OCI-LY7 (cell line): ENCODE measurements at places on chromosomes 2 and 18. TPM values are rescaled to one million over a fixed set of nuclear protein-coding genes. Genes with fewer than 3 reads are reported as not detected.

ALPI gene
- not detected in 2 replicates for total RNA-seq

RNU2-63P gene
- total RNA-seq, result 4.8 and 17.9 TPM in 2 replicates

SLC9A4 gene
- 0.10 and 0.22 TPM in 2 replicates for total RNA-seq

PLA2R1 gene
- total RNA-seq, result not detected in 2 replicates

LRP1B gene
- not detected in 2 replicates for total RNA-seq

XDH gene
- total RNA-seq, result not detected in 2 replicates

CLIP4 gene
- not detected in 2 replicates for total RNA-seq

CABYR gene
- total RNA-seq, result not detected in 2 replicates

DNA sequence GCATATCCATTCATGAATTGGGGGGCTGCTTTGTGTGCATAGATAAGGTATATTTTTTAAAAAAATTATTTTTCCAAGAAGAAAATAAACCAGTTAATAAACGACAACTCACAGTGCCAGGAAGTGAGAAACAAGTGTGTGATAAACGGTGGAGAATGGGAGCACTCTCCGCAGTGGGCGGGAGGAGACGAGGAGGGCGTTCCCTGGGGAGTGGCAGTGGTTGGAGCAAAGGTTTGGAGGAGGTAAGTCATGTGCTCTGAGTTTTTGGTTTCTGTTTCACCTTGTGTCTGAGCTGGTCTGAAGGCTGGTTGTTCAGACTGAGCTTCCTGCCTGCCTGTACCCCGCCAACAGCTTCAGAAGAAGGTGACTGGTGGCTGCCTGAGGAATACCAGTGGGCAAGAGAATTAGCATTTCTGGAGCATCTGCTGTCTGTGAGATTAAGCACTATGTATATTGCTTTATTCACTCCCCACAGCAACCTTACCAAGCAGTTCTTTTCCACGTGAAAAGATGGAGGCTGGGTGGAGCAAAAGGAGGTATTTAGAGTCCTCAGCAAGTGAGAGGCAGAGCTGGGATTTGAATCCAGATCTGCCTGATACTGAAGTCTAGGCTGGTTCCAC lies 27.0 kb upstream of the CASP8 start:
- DNase-seq, result peak; percentile 96

GRCh38 chr2:205193836-205194228 lies 488.5 kb upstream of the NRP2 start:
- DNase-seq, result no peak

DNA sequence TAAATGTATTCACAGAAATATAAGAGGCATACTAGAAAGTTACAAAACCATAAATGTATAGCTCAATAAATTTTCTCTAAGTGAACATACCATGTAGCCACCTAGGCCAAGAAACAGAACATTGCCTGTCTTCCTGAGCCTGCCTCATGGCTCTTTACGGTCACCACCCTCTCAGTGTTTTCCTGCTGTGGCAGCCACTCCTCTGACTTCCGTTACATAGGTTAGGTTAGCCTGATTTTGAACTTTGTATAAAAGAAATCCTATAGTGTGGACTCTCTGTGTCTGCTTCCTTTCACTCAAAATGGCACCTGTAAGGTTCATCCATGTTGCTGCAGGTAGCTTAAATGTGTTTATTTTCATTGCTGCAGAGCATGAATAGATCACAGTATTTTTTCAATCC lies 11.6 kb upstream of the ST3GAL5 start:
- DNase-seq, result no peak

GRCh38 chr2:227214622-227215041 lies 50.2 kb downstream of the COL4A3 start:
- no peak for DNase-seq

- no peak for DNase-seq
These were observed 5.3 kb downstream of the ITM2C start for GRCh38 chr2:230869914-230870543.

DNA sequence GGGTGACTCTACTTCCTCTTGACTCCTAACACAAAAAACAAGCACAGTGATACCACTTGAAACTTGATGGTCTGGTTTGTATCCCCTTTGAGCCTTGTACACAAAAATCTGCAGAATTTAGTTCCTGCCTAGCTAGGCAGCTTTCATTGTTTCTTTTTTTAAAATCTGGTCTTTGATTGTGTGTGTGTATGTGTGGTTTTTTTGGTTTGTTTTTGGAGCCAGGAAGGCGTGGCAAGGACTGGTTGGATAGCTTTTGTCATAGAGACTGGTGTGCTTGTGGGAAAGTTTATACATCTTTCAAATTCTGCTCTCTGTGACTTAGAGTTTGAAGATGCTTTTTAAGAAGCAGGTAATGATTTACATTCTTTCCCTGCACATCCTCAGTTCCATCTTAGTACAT lies 127.4 kb downstream of the TANC1 start:
- no peak for DNase-seq

- DNase-seq, result no peak
These were observed 29.8 kb downstream of the PCBP1 start for GRCh38 chr2:70116936-70117552.

DNA sequence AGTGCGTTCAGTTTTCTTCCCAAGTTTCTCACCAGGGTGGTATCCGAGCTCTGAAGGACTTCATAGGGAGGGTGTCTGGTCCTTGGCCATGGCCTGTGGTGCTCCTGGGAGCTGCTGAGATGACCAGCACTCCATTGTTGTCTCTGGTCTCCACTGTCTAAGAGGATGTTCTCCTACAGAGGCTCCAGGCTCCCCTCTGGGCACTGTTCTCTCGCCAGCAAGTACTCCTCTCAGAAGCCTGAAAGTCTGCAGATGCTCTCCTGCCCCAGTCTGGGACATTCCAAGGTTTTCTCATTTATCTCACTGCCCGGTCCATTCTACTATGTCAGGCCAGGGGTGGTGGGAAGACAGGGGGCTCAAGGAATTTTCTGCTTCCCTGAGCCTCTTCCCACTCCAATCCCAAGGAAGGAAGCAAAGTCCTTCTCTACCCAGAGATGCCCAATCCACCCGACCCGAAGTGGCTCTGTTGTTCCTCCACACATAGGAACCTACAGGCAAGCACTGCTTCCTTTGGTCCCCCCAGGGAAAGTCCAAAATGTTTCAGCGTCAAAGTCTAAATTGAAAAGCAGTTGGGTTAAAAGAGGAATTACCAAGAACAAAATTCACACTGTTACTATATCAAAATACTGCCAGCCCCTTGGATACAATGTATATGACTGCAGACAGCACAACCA lies 110.5 kb downstream of the GYPC start:
- DNase-seq, result no peak

GRCh38 chr2:232781765-232782164 lies 5.4 kb upstream of the KCNJ13 start:
- DNase-seq, result no peak

DNA sequence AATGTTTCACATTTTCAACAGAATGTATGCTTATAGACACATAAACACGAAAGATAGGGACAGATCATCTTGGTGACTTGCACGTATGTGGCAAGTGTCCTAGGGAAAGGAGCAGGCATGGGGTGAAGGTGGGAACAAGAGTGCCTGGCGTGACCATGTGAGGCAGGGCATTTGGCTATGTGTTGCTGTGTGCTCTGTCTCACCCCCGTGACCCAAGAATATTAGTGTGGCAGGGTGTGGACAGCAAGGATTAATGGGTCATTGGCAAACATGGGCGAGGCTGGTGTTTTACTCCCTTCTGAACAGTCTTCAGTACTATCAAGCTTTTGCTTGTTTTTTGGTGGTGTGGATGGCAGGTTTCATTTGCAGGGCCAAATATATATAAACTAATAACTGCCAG lies 1.3 kb upstream of the VWA3B start:
- DNase-seq, result no peak

DNA sequence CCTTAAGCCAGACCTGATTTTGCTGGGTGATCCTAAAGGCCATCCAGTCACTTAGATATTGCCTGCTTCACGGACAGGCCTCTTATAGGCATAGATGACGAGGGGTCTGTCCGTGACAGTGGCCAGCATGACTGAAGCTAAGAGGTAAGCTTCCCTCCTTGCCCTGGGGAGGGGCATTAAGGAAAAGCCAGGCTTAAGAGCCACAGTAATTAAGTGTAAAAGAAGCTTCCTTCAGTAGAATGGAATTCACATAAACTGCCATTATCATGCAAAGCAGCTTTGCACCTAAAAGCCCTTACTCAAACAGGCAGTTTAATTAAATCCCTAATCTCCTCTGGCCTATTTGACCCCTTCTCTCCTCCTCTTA lies 99.4 kb upstream of the PKDCC start:
- DNase-seq, result no peak

- DNase-seq, result no peak
These were observed 16.0 kb upstream of the RGPD4 start for GRCh38 chr2:107810734-107811133.

DNA sequence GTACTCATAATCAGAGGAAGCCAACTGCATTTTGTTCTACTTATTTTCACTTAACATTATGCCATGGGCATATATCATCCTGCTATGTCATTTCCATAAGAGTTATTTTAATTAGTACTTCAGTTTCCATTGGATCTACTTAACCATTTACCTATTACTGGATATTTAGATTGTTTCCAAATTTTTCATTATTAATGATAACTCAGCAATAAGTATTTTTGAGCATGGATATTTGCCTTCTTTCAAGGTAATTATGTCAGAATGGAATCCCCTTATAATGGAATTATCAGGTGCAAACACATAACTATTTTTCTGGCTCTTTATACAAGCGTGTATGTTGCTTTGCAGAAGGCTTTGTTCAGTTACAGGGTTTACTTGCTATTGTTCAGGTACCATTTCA lies 126.6 kb downstream of the RDH14 start:
- DNase-seq, result no peak

DNA sequence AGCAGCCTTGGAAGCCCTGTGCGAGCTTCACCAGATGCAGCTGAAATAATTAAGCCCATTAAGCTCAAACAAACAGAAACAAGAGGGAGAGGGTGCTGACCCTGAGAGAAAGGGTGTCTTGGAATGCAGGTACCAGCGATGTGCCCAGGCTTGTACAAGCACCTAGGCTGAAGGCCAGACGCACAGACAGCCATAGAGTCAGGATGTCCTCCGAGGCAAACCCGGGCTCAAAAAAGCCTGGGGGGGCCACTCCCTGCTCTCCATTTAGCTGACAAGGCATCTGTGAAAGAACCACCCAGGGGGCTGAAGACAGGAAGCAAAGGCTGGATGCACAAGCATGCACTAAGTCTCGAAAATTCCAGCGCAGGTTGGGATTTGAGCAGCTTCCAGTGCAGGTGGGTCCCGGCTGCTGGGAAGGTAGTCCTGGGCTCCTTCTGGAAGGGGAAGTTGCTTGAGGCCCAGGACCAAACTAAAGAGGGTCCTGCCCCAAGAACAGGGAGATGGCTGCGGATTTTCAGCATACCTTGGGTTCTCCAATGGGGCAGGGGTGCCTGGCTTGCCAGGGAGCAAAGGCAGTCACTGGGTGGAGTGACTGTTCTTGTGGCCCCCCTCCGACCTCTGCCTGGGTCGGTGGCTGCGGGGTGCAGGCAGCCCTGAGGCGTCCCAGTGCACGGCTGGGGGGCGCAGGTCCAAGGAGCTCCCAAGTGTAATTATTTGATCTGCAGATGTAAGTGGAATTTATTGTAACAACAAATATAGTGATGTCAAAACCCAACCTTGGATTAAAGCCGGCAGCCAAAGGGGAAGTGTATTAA lies 5.9 kb downstream of the GBX2 start:
- no peak for DNase-seq

DNA sequence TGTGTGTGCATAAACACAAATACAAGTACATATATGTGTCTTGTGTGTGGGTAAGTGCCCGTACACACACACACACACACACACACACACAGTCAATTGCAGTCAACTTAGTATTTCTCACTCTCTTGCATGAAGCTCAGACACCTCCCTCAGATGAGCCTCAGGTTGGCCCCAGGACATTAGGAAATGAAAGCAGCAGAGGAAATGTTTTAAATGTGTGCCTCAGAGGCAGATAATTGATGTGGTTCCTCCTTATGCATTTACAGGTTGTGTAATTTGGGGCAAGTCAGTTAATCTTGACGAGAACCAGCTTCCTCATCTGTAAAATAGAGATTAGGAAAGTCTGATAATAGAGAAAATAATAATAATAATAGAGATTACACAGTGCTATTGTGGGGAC lies 814.0 kb upstream of the ID2 start:
- peak; percentile 64 for DNase-seq

GRCh38 chr18:7577706-7578105 lies 10.6 kb downstream of the PTPRM start:
- DNase-seq, result no peak

GRCh38 chr2:43323857-43324256 lies 97.5 kb upstream of the ZFP36L2 start:
- DNase-seq, result no peak

DNA sequence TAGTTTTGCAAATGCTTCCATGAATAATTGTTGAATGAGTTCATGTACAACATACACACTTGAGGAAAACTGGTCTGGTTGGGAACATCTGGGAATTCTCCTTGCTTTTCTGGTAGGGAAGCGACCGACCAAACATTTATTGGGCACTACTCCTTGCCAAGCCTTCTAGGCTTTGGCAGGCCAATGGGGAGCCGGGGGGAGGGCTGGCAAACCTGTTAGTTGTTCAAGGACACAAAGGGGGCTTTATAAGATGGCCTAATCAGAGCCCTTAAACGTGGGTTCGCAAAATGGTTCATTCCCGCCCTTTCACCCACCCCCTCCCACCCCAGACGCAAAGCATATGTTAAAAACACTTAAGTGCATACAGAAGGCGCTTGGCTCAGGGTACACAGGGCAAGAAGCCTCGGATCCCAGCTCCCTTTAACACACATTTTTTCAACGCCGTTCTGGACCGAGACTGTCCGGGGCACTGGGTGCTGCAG lies 844 bp upstream of the VSNL1 start:
- no peak for DNase-seq

DNA sequence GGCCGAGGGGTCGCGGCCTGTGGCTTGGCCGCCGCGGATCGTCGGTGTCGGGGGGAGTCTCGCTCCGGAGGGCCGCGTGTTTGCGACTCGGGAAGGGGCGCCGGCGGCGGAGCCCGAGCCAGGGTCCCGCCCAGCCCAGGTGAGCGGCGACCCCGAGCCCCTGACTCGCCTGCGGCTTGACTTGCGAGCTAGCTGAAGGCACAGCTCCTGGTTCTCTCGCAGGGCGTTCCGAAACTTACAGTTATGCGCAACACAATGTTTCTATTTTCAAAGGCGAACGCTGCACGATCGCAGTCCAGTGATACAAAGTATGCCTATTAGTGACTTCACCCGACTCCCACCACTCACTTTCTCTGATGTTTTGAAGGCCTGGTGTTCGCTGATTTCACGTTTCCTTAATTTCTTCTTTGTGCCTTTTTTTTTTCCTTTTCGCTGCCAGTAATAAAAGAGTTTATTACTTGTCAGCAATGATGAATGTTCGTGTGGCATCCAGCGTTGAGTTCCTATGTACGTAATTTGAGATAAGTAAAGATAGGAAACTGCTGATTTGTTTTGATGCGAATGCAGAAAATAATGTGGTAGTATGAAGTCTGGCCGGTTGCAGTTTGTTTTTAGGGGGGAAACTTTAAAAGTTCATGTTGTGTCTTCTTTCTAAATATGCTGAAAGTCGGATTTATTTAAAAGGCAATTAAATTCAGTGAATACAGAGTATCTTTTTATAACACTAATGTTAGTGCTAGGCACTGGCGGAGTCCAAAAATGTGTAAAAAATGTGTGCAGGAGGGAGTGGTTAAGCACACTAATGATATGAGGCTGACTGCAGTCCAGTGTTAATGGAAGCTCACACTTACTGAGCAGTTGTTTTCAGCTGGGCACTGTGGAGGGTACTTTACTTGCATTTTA lies 706 bp downstream of the UBXN2A start:
- peak; percentile 74 for DNase-seq

GRCh38 chr18:76656925-76657827 lies 162.1 kb upstream of the ZNF516 start:
- DNase-seq, result no peak
